ENCODE measurements at places on chromosomes 16 and 17. TPM values are rescaled to one million over a fixed set of nuclear protein-coding genes. Genes with fewer than 3 reads are reported as not detected.

DNA sequence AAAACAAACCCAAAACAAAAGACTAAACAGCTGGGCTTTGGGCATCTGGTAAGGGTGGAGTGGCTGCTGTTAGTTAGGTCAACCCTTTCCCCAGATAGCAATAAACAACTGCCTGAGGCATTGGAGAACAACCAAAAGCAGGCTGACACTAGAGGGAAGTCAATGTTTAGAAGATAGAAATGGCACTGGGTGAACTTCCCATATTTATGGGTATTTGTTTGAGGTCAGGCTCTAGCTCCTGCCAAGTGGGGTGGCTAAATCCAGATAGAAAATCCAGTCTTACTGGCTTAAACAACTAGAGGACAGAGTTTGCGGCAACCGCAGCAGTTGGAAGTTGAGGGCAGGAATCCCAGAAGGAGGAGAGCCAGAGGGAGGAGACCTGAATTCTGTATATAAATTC, 79.4 kb downstream of the SDK2 start:
- H3K4me1 ChIP-seq, result peaks cover 12% of the 10 kb centered on the region
- H3K27ac ChIP-seq, result no peak overlapping the region
- H3K4me3 ChIP-seq, result no peak overlapping the region
- DNase-seq, result no peak
- H3K27me3 ChIP-seq, result no peaks in the 10 kb centered on the region

GRCh38 chr17:46770818-46771560, 47.5 kb downstream of the WNT3 start:
- DNase-seq, result no peak
- no peak overlapping the region for H3K27ac ChIP-seq
- H3K4me1 ChIP-seq, result peaks cover 29% of the 10 kb centered on the region
- H3K4me3 ChIP-seq, result peak overlapping the region; percentile 25
- H3K36me3 ChIP-seq, result no peaks in the 10 kb centered on the region

GRCh38 chr17:81448442-81448841, 53.2 kb downstream of the BAHCC1 start:
- H3K36me3 ChIP-seq, result no peaks in the 10 kb centered on the region
- H3K4me3 ChIP-seq, result no peak overlapping the region
- H3K27ac ChIP-seq, result no peak overlapping the region
- no peaks in the 10 kb centered on the region for H3K4me1 ChIP-seq

DNA sequence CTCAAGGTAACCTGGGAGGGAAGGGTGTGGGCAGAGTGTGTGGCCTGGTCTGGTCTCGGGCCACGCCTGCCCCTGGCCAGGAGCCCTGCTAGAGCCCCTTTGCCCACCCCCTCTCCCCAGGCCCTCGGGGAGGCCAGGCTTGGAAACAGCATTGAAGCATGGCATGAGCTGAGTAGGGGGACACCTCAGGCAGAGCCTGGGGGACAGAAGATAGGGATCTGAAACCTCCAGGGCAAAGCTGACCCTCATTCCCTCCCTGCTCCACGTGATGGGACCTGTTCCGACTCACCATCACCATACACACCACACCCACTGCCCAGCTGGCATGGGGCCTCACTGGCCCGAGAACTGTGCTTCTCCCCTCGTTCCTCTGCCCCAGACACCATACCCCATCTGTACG, 2.5 kb downstream of the RFNG start:
- no peak overlapping the region for H3K27ac ChIP-seq
- H3K36me3 ChIP-seq, result peaks cover 4% of the 10 kb centered on the region
- no peak for DNase-seq

GRCh38 chr17:51802544-51802943, 356.0 kb downstream of the CA10 start:
- no peaks in the 10 kb centered on the region for H3K27me3 ChIP-seq
- H3K4me3 ChIP-seq, result no peak overlapping the region
- H3K4me1 ChIP-seq, result no peaks in the 10 kb centered on the region
- H3K36me3 ChIP-seq, result no peaks in the 10 kb centered on the region
- no peak for DNase-seq

- no peaks in the 10 kb centered on the region for H3K27me3 ChIP-seq
- no peak overlapping the region for H3K27ac ChIP-seq
- no peaks in the 10 kb centered on the region for H3K4me1 ChIP-seq
- no peak for DNase-seq
- H3K36me3 ChIP-seq, result no peaks in the 10 kb centered on the region
These were observed 42.6 kb upstream of the AXIN2 start for GRCh38 chr17:65604070-65604469.

Gene PRSS22
- 4.4 TPM for total RNA-seq

DNA sequence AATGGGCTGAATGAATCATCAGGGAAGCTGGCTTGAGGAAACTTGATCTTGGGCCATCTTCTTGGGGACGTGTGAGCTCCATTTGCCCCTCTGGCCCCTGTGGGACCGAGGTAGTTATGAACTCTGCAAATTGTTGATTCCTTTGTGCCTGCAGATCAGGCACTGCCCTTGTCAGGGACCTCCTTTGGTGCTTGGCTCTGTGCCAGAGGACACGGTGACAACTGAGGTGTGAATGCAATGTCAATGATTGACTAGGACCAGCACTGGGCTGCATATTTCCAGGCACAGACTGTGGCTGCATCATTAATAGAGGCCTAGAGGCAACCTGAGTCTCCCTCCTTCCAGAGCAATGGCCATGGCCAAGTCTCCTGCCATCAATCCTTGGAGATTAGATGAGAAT, 23.8 kb downstream of the PDILT start:
- no peak overlapping the region for H3K27ac ChIP-seq
- no peaks in the 10 kb centered on the region for H3K36me3 ChIP-seq
- H3K4me3 ChIP-seq, result no peak overlapping the region
- no peak for DNase-seq
- no peaks in the 10 kb centered on the region for H3K4me1 ChIP-seq

DNA sequence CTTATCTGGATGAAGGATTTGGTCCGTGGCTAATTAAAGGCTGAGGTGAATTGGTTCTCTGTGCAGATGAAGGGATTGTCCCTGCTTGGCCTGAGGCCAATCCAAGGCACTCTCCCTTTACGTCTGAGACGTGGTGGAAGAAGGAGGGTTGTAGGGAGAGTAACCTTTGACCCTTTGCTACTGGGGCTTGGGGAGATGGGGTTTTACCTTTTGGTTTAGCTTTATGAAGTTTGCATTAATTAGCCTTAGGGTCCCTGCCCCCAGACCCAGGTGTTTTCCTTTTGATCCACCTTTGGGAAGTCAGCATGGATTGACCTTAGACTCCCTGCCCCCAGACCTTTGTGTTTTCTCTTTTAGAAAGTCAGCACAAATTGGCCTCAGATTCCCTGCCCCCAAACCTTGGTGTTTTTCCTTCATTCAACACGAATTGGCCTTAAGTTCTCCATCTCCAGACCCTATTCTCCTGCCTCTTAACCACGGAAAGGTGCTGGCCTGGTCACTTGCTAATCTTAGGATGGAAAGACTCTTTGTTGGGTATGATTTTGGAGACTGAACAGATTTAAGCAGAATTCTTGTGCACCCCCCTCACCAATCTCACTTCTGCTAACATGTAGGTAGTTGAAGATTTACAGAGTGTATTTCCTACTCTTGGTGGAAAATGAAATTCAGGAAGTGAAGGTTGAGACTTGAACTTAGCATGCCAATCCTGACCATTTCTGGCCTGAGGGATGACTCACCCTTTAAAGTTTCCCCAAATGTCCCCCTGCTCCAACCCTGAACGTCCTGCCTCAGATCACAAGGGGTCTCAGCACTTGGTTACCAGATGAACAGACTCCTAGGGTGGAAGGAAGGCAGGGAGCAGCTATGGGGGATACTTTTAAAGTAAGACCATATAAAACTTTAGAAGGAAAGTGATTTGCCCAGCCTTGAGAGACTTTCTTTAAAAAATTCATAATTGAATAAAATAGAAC, 23.1 kb upstream of the MMD start:
- H3K27ac ChIP-seq, result no peak overlapping the region
- DNase-seq, result no peak
- H3K36me3 ChIP-seq, result no peaks in the 10 kb centered on the region
- H3K27me3 ChIP-seq, result no peaks in the 10 kb centered on the region

DNA sequence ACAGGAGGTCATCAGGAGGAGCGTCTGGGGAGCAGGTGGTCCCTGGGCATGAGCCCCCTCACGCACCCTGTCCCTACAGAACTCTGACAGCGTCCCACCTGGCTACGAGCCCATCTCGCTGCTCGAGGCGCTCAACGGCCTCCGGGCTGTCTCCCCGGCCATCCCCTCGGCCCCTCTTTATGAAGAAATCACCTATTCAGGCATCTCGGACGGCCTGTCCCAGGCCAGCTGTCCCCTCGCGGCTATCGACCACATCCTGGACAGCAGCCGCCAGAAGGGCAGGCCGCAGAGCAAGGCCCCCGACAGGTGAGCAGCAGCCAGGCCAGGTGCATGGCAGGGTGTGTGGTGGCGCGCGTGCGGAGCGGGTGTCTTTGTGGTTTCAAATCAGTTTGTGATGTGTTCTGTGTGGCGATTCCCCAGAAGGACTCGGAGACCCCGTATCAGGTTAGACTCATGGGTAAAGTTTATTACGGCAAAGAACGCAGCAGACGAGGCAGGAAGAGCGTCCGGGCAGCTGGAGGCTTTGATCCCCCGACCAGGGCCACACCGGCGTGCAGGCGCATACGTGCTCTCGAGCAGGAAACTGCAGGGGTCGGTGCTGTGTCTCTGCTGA, 11.8 kb upstream of the NUDT16L1 start:
- H3K4me3 ChIP-seq, result no peak overlapping the region
- peaks cover 3% of the 10 kb centered on the region for H3K36me3 ChIP-seq
- H3K4me1 ChIP-seq, result no peaks in the 10 kb centered on the region
- DNase-seq, result no peak

DNA sequence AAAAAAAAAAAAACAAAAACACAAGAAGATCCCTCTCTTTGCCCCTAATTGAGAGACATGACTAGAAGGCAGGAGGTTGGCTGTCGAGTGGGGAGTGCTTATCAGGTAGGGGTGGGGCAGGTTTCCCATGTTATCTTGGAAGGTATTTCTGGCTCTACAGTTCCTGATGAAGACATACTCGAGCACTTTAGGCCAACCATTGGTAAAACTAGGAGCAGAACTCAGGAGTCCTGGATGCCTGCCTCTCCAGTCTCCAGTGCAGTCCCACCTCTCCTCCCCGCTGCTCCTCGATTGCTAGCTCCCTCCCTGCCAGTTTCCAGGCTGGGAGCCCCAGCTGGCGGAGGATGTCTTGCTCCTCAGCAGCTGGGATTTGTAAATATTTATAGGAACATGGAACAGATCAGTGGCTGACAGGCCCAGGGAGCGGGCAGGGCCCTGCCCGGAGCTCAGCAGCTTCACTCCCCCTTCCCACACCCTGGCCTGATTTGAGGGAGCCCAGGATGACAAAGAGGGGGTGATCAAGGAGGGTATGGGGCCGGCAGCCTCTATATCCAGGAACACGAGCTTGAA, 11.4 kb upstream of the C1QL1 start:
- H3K27me3 ChIP-seq, result no peaks in the 10 kb centered on the region
- DNase-seq, result no peak
- no peaks in the 10 kb centered on the region for H3K4me1 ChIP-seq
- no peaks in the 10 kb centered on the region for H3K36me3 ChIP-seq

- H3K4me1 ChIP-seq, result no peaks in the 10 kb centered on the region
- H3K4me3 ChIP-seq, result no peak overlapping the region
- no peak overlapping the region for H3K27ac ChIP-seq
- no peaks in the 10 kb centered on the region for H3K36me3 ChIP-seq
- H3K27me3 ChIP-seq, result no peaks in the 10 kb centered on the region
- no peak for DNase-seq
These were observed 5.2 kb downstream of the TMEM220 start for GRCh38 chr17:10724546-10725195.

GRCh38 chr16:73058616-73059409, 10.9 kb upstream of the ZFHX3 start:
- H3K27me3 ChIP-seq, result peaks cover 78% of the 10 kb centered on the region
- H3K27ac ChIP-seq, result no peak overlapping the region
- H3K4me3 ChIP-seq, result peak overlapping the region; percentile 61
- peaks cover 29% of the 10 kb centered on the region for H3K4me1 ChIP-seq
- no peaks in the 10 kb centered on the region for H3K36me3 ChIP-seq

Gene MEOX1
- not detected for total RNA-seq

Measured in H1 (cell line).